ENCODE measurements at places on chromosomes 3 and 15.

DNA sequence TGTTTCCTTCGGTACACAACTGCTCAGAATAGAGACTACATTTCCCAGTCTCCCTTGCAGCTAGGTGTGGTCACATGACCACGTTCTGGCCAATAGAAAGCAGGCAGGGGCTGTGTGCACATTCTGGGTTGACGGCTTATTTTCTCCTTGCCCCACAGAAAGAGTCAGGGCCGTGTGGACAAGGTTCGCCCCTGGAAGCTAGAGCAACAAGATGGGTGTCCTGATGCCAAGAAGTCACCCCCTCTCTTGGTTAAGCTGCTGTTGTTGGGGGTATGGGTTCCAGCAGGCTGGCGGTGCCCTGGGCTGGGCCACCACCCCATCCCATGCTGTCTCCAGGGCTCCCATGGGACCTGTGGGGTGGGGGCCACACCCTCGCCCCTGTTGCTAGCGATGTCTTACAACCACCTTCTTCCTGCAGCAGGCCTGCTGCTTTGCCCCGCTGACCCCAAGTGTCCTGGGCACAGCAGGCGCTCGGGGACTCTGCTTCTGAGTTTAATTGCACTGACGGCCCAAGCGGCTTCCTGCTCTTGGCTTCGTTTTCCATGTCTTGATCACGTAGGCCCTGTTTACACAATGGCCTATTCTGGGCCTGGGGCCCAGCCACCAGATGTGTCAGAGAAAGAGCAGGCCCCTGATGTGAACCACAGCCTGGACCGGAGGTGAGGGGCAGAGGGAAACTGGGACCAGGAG, 24.9 kb downstream of the ABTB1 start:
- DNase-seq: peak; percentile 72

DNA sequence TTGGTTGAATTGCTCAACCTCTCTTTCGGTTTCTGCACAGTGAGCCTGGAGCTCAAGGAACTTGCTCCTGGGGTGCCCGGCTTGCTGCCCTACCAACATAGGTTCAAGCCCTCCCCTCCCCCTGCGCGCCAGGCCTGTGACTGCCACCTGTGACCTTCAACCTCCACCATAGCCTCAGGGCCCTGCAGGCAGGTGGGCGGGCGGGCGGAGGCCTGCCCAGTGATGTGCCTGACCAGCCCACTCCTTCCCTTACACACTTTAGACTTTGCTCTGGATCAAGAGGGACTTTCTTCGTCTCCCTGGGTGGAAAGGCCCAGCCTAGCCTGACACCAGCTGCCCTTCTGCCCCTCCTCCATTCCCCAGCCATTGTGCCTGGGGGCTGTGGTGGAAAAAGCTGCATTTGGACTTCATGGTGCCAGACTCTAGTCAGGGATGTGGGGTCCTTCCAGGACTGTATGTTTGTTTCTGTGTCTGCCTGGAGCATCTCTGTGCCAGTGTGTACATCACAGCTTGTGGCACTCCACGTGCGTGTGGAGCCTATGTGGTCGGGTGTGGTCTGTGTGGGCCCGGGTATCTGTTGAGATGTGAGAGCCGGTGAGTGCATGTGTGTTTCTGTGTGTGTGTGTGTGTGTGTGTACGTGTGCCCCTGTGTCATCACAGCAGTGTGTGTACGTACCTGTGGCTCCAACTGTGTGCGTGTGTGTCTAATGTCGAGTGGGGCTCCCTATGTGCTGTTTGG, 9.5 kb downstream of the PRKCD start:
- DNase-seq: no peak

DNA sequence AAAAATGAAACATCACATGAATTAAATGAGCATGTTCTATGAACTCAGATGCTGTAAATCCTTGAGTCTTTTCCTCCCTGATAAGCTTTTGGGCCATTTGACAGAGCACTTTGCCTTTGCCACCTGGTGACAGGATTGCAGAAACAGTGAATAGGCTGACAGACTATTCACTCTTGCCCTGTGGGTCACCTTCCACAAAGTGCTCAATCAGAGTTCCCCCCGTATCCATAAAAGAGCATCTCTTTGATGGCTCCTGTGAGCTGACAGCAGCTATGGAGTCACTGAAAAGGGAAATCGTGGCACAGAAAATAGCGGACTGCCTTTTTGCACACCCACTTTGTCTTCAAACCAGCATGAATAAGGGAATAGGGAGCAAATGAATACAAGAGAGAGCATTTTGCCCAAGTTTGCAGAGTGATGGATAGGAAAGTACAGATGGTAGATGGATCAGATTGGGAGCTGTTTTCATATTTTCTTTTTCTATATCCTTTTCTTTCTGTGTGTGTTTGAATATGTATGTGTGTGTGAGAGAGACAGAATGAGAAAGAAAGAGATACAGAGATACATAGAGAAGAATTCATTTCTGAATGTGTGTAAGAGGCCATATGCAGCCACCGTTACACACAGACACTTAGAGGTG, 37.8 kb upstream of the GOLM2 start:
- no peak for DNase-seq

DNA sequence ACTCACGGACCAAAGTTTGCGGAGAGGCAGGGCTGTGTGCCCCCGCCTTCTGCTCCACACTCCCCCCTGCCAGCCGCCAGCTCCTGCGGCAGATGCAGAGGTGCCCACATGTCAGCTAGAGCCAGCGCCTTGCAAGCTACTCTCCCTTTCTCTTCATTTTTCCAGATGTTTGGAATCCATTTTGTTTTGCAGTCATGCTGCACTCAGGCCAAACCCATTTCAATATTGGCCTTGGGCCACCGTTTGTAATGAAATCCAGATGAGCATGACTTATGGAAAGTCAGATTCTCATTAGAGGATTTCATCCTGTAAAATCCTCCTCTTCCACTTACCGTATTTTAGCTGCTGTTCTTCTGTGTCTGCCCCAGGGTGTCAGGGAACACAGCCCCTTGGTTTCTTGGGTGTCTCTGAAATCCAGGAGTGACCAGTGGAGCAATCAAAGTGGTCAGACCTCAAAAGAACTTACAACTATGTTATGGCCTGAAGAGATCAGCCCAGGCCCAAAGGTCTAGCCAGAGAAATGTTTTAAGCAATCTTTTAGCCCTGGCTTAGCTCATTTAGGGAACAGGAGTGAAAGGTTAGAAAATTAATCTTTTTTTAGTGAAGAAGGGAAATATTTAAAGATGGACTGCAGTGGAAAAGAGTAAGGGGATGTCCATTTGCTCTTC, 65.8 kb downstream of the AAGAB start:
- DNase-seq: peak; percentile 84

DNA sequence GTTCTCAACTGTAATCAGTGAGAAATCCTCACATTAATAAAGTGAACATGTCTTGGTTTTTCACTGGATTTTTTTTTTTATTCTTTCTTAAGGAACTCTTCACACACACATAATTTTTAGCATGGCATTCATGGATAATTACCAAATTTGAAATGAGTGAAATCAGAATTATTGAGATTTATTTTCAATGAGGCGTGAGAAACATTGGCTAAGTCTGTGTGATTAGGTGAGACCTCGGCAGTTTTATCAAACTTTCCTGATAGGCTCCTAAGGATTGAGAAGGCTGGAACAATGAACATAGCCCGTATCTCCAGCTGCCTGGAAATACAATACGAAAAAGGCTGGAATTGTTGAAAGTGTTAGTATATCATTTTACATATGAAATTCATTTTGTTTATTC, 35.5 kb downstream of the MDFIC2 start:
- no peak for DNase-seq

DNA sequence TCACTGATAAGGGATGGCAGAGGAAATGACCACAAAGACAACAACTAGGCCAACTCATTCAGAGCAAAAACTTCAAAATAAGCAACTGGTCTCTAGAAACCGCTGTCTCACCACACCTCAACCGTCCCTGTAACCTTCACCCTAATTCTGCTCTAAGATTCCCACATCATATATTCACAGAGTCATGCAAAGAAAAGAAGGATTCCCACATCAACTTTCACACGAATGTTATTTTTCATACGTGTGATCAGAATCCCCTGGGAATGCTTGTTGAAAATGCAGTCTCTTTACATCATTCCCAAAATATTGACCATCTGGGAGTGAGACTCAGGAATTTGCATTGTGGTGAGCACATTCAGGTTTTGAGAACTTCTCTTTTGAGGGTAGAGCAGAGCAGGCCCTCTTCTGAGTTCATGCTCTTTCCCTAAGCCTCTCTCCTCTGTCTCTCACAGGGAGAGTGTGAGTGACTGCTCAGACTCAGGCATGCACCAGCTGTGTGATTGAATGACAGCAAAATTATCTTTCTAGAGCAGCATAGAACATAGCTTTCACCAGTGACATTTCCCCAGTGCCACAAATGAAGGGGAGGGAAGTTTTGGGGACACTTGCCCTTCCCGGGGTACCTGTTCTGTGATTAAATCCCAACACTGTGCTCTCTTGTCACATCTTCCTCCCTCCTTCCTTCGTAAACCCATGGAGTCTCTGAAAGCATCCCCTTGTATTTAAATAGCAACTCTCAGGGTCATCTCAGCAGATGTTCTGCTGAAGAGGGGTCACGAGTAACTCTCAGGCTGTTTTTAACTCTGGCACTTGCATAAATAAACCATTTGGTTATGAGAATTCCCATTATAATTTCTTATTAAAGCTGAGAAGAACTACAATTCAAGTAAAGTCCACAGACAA, 170.9 kb downstream of the PLCL2 start:
- no peak for DNase-seq

- no peak for DNase-seq
These were observed 265.4 kb upstream of the ARHGEF26 start for GRCh38 chr3:153855772-153856171.

DNA sequence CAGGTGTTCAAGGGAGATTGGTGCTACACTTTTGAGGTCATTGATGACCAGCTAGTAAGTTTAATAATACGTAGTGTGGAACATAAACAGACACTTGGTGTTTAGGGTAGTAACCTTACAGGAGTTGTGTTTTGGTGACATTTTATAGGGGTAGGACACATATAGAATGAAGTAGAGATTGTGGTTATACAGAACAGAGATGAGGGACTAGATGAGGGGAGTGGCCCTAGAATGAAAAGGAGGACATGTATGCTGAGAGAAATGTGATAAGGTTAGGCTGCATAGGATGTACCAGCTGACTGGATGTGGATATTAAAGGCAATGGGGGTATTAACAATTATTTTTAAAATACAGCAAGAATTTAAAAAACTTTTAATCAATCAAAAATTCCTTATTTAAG, 8.0 kb downstream of the MBNL1 start:
- DNase-seq: no peak

DNA sequence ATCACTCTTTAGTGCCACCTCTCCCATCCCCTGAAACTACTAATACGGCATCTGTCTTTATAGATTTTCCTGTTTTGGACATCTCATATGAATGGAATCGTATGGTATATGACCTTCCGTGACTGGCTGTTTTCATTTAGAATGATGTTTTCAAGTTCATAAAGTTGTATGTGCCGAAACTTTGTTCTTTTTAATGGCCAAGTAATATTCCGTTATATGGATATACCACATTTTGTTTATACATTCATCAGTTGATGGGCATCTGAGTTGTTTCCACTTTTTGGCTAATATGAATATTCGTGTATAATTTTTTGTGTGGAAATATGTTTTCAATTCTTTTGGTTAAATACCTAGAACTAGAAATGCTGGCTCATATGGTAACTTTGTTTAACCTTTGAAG, 49.5 kb downstream of the PIAS1 start:
- no peak for DNase-seq

DNA sequence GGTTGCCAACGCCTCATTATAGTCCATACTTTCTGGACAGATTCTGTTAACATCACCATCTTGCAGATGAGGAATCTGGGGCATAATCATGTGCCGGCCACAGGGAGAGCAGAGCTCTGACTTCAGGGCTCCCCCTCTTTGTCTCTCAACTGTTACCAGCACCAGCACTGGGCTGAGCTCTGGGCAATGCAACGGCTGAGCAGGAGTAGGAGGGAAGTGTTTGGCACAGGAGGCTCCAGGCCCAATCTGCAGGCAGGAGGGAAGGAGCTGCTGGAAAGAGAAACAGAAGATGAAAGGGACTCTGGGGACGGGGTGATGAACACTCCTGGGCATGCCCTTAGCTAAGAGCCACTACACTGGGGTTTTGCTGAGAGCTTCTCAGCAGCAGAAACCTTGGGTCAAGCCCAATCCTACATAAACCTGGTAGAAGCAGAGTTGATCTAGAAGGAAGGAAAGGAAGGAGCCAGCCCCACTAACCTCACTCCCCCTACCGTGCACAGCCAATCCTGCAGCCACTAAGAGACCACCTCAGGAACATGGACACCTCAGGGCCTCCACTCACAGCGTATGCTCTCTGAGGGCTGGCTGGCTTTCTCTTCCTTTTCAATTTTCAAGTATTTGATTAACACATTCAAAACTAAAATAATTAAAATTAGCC, 73.1 kb upstream of the SPATA12 start:
- no peak for DNase-seq

DNA sequence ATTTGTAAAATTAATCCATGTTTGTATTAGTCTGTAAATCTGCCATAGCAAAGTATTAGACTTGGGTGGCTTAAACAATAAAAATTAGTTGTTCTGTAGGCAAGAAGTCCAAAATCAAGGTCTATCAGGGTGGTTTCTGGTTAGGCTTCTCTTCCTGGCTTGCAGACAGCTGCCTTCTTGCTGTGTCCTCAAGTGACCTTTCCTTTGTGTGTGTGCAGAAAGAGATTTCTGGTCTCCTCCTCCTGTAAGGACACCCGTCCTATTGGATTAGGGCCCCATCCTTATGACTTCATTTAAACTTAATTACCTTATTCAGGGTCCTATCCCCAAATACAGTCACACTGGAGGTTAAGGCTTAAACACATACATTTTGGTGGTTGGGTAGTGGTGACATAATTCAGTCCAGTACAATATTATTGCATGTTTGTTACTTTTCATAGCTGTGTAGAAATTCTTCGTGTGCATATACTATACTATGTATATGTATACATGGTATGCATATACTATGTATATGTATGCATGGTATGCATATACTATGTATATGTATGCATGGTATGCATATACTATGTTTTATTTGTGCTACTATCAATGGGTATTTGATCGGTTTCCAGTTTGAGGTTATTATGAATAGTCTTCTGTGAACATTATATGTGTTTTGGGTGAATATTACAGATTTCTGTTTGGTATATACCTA, 57.9 kb upstream of the RNU6-1 start:
- no peak for DNase-seq

DNA sequence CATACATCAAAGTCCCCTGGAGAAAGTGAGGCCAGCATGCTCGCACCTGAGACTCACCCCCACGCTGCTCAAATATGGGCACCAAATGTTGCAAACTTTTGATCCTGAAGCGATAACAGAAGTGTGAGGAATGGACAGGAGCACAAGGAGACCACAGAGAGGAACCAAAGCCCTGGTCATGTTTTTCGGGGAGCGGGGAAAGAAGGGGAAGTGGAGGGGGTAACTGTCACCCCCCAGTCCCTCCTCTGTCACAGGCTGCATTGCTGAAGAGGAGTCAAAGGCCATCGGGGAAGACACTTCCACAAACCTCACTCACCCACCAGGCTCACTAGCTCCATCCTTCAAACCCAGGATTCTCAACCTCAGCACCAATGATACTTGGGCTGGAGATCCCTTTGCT, 182.4 kb downstream of the UACA start:
- DNase-seq: no peak

- no peak for DNase-seq
These were observed 4.1 kb upstream of the EPHB3 start for GRCh38 chr3:184557348-184557950.

GRCh38 chr3:60856257-60857046, 394.8 kb downstream of the FHIT start:
- no peak for DNase-seq

- no peak for DNase-seq
These were observed 473.6 kb downstream of the ROBO2 start for GRCh38 chr3:77513542-77513941.
